CD4-positive, alpha-beta T cell treated with Interferon gamma for 1 hour (primary cell): ENCODE measurements at places on chromosomes 2 and 18.
A peak's percentile ranks its signal among the peaks of the same experiment; 100 is the strongest.

- no peak for DNase-seq
These were observed 2.4 kb downstream of the PRELID3A start for GRCh38 chr18:12410081-12410481.

- no peak for DNase-seq
These were observed 255.7 kb downstream of the CELF4 start for GRCh38 chr18:37309861-37310260.

DNA sequence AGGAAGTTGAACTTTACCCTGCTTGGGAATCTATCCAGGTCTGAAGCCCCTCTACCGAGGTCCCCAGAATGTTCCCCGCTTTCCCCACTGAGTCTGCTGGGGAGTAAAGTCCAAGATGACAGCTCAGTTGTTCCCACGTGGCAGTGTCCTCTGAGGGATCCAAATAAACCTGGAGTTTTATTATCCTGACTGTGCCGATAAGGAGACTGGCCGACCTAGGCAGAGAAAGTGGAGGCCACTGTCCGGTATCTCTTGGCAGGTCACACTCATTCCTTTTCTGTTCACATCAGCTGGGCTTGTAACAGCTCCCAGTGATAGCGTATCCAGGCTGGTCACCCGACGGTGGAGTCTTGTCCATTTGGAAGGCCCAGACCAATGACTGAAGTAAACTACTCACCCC, 27.5 kb upstream of the C18orf32 start:
- no peak for DNase-seq

DNA sequence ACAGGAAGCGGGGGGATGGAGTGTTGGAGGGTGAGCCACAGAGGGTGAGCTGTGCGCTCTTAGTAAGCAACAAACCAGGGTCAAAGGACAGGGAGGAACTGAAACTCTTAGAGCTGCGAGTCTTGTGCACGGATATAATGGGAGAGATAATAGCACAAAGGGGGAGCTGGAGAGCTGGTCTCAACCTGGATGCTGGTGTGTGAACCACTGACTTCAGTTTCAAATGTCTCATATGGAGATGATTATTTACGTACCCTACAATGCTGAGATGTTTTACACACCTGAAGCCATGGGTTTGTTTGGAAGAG, 35.9 kb downstream of the PTGR3 start:
- peak; percentile 9 for DNase-seq

DNA sequence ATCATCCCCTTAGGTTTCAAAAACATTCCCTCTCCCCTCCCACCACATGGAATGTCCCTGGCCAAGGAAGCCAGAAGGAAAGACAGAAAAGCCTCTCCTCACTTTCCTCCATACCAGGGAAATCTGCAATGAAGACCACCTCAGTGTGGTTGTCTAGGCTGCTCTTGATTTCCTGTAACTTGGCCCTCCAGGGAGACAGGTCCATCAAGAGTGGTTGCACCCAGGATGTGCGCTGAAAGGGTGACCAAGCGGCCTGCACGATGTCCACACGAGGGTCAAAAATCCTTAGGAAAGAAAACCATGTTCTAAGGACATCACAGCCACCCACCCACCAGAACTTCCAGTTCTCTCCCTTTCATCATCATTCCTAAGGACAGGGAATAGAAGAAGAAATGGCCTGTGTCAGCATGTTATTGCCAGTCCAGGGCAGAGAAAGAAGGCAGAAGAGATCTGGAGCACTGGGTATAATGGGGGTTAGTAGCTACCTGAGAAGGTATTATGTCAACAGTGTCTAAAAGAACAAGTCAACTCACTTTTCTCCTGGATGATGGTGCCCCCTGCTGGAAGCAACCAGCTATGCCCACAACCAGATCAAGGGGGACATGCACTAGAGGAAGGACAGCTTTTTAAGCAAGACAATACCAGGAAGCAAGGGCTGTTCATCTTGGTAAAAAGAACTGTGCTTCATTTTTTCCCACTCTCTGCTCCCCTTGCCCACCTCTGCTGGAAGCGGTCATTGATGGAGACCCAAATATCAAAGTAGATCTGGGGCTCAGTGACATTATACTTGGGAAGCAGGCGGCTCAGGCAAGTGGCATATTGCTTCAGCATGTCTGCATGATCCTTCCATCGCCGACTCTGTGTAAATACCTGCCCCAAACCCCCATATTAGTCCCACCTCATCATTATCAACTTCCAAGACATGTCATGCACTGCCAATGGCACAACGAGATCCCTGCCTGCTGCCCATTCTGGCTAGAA, 9.3 kb downstream of the GGCX start:
- peak; percentile 85 for DNase-seq

DNA sequence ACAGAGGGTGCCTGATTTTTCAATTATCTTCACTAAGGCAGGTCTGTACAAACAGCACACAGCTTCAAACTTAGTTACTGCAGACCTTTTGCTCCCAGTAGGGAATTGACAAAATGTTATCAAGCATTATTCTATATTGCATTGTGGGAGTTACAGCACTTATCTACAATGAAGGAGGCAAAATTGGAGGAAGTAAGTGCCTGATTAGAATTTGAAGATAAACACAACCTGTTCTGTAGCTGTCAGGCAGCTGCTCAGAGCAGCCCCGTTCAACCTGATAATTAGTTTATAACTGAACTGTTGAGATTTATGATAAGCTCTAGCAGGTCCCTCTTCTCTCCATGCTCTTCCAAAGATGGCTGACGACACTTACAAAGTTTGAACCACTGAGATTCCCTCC, 364.4 kb upstream of the CYRIA start:
- DNase-seq: no peak

GRCh38 chr2:106111882-106112571, 82.1 kb downstream of the UXS1 start:
- DNase-seq: no peak

DNA sequence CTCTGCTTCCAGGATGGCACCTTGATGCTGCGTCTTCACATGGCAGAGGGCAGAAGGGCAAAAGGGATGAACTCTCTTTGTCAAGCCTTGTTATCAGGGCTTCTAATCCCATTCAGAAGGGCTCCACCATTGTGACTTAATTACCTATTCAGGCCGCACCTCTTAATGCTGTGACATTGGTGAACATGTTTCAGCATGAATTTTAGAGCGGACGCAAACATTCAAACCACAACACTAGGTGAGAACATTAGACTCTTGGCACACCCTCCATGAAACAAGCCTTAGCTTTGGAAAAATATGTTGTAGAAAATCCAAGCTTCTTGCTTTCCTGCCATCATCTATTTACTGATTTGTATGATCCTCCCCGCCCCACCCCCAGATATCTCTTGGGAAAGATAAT, 17.9 kb downstream of the DAW1 start:
- no peak for DNase-seq

GRCh38 chr2:219457784-219458369, 23.2 kb downstream of the SPEG start:
- DNase-seq: no peak

GRCh38 chr2:39512434-39512935, 75.4 kb upstream of the MAP4K3 start:
- DNase-seq: no peak

- no peak for DNase-seq
These were observed 118.4 kb downstream of the INO80D start for GRCh38 chr2:205967391-205968075.

GRCh38 chr2:225764346-225764745, 364.8 kb downstream of the NYAP2 start:
- no peak for DNase-seq

- peak; percentile 65 for DNase-seq
These were observed 19.9 kb upstream of the SCYGR1 start for GRCh38 chr2:227407591-227408151.
